ENCODE measurements at places on chromosomes 13 and 19.

DNA sequence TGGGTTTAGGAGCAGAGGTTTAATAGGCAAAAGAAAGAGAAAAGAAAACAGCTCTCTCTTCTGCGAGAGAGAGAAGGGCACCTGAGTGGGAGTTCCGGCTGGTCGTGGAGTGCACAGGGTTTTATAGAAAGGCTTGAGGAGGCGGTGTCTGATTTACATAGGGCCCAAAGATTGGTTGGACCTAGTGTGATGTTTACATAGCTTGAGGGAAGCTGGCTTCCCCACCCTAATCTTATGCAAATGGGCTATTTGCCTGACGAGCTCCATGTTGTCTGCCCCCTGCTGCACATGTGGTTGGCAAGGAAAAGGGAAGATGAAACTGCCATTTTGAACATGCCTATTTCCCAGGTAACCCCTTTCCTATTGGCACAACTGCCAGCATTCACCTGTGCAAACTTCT, 21.5 kb upstream of the MEDAG start:
- no peak for DNase-seq

- no peak for DNase-seq
These were observed 68.3 kb downstream of the CEBPG start for GRCh38 chr19:33441828-33442227.

DNA sequence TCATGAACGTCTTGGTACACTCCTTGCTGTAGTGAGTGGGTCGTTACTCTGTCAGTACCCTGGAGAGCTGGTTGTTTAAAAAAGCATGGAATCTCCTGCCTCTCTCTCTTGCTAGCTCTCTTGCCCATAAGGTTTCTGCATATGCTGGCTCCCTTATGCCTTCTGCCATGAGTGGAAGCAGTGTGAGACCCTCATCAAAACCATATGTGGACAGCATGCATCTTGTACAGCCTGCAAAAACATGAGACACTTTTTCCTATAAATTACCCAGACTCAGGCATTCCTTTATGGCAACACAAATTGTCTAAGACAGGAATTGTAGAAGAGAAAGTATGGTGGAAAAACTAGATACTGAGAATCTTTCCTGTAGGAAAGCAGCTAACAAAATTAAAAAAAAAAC, 516.3 kb downstream of the SLITRK6 start:
- DNase-seq: no peak

GRCh38 chr13:30456290-30456689, 9.4 kb downstream of the HMGB1 start:
- no peak for DNase-seq

DNA sequence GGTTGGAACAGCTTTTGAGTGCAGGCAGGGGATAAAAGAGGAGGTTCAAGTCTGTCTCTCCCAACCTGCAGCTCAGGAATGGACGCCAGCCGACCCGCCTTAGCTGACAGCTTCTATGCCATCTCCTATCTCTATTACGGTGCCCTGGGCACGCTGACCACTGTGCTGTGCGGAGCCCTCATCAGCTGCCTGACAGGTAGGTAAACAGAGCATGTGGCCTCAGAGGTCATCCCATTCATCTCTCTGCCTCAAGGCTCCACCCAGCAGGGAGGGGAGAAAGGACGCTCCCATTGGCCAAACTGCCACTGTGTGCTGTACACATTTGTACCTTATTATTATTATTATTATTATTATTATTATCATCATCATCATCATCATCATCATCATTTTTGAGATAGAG, 16.5 kb downstream of the SLC5A5 start:
- no peak for DNase-seq

DNA sequence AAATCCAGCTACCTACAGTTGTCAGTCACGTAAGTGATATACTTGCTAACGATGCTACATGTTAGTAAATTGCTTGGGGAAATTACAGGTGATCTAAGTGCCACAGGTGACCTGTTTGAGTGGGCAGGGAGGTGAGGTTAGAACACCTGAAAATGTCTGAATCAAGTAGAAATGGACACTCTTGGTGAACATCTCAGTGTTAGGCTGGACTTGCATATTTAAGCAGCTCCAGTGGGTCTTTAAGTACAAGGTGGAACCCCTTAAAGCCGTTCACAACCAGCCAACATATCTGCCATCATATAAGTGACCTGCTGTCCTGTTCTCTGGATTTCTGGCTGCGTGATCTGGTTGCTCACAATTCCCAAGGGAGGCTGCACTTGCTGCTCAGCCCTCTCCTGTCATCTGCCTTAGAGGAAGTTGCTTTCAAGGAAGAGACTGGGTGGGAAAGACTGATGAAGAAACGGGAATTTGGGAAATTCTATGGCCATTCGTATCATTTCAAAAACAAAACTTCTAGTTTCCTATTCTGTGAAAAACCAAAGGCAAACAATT, 244.0 kb downstream of the DCLK1 start:
- no peak for DNase-seq

DNA sequence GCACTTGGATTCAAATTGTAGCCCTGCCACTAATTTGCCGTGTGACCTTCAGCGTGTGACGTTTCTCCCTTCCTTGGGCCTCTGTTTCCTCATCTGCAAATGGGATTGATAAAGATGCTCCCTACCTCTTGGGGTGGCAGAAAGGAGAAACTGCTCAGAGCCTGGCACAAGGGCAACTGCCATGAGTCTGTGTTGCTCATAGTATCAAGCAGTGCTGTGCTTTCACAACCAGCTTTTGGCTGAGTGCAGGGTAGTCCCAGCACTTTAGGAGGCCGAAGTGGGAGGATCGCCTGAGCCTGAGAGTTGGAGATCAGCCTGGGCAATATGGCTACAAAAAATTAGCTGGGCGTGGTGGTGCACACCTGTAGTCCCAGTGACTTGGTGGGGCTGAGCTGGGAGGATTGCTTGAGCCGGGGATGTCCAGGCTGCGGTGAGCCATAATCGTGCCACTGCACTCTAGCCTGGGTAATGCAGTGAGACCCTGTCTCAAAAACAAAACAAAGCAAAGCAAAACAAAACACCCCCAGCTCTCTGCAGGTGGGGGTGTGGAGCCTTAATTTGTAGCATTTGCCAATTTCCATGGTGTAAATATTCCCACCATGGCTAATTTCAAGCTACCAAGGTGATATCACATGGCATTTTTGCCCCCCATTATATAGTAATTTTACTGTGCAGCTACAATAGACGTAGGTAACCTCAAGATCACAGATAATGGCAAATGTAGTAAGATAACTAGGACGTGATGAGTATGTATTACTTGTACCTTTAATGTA, 1.6 kb upstream of the MARK4 start:
- no peak for DNase-seq

- no peak for DNase-seq
These were observed 3.0 kb downstream of the GTPBP3 start for GRCh38 chr19:17340302-17340870.

DNA sequence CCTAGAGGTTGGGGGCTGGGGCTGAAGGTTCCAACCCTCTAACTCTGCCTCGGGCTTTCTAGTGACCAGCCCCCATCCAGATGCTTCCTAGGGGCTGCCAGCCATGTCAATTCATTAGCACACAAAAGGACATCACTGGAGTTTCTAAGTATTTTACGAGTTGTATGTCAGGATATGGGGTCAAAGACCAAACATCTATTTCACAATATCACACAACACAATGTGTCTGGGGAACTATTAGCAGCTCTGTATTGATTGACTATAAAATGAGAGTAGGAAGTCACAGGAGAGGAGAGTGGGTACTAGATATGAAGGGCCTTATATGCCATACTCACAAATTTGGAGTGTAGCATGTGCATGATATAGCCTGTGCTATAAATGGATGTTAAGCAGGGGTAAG, 42.1 kb downstream of the LPAR6 start:
- DNase-seq: no peak

- DNase-seq: peak; percentile 71
These were observed 2.5 kb downstream of the LCP1 start for GRCh38 chr13:46179491-46179908.

DNA sequence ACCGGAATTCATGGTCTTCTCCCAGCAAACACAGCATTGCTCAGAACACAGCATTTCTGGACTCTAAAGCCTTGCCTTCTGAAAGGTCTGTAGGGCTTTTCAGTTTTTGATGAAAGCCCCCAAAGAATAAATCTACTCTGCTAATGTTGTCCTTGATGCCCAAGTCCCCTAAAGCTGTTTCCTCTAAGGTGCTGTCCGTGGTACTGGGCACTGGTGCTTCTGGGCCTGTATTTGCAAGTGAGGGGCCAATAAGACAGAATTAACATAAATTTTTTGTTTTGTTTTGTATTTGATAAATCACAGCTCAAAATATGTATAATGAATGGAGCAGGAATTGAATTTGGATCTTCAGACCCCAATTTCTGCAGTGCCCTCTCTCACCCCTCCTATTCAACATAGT, 12.1 kb upstream of the LGALS13 start:
- no peak for DNase-seq

DNA sequence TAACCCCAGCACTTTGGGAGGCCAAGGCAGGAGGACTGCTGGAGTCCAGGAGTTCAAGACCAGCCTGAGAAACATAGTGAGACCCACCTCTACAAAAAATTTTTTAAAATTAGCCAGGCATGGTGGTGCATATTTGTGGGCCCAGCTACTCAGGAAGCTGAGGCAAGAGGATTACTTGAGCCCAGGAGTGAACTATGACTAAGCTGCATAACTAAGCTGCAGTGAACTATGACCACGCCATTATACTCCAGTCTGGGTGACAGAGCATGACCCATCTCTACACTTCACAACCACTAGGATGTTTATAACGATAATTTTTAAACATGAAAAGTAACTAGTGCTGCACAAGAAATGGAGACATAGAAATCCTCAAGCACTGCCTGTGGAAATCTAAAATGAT, 352.7 kb upstream of the SGCG start:
- no peak for DNase-seq

GRCh38 chr19:10430505-10431253, 10.3 kb downstream of the PDE4A start:
- DNase-seq: no peak

- DNase-seq: no peak
These were observed 47.4 kb downstream of the MTUS2 start for GRCh38 chr13:28867564-28867963.

- no peak for DNase-seq
These were observed 46.4 kb downstream of the PSG3 start for GRCh38 chr19:42693760-42694350.

GRCh38 chr19:28834996-28835395, 378.0 kb downstream of the UQCRFS1 start:
- no peak for DNase-seq

Data from T-helper 2 cell treated with Interferon-gamma antibody and Interleukin-4, amounts not matched to agents 5 μg/mL and 100 μg/mL, for 36 hours (primary cell).